ENCODE measurements at places on chromosomes 6 and 20. TPM values are rescaled to one million over a fixed set of nuclear protein-coding genes. Genes with fewer than 3 reads are reported as not detected.

SYNDIG1 gene
- total RNA-seq = 0.35 TPM

SYCP2 gene
- total RNA-seq = 3.0 TPM

SLC16A10 gene
- total RNA-seq = 1.7 TPM

SLC24A3 gene
- not detected for total RNA-seq

SLC22A2 gene
- total RNA-seq = not detected

STMND1 gene
- 0.26 TPM for total RNA-seq

SSTR4 gene
- not detected for total RNA-seq

DNAAF9 gene
- 2.6 TPM for total RNA-seq

NTSR1 gene
- total RNA-seq = 0.98 TPM

ARHGAP18 gene
- total RNA-seq = 15.0 TPM

GTSF1L gene
- not detected for total RNA-seq

OR2B6 gene
- total RNA-seq = 1.5 TPM

EYA4 gene
- 9.8 TPM for total RNA-seq

OPRM1 gene
- not detected for total RNA-seq

PROCR gene
- total RNA-seq = 7.5 TPM

RIPOR2 gene
- total RNA-seq = 0.94 TPM
